ENCODE measurements at places on chromosomes 16 and 17.

GRCh38 chr16:27743963-27744362 lies 194.0 kb downstream of the KATNIP start:
- no peak for DNase-seq

DNA sequence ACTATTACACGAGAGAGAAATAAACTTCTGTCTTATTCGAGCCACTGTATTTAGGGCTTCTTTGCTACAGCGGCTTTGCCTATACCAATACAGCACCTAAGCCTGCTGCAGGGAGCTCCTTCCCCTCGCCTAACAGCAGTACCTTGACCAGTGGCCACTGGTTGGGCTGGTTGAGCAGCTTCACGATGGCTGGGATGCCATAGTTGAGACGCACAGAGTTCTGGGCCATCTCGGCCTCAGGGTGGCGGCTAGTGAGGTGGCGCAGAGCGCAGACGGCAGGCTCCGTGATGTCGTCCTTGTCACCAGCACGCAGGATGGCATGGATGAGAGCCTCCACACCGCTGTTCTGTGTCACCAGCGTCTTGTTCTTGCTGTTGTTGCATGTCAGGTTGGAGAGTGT lies 23.7 kb downstream of the JUP start:
- no peak for DNase-seq

DNA sequence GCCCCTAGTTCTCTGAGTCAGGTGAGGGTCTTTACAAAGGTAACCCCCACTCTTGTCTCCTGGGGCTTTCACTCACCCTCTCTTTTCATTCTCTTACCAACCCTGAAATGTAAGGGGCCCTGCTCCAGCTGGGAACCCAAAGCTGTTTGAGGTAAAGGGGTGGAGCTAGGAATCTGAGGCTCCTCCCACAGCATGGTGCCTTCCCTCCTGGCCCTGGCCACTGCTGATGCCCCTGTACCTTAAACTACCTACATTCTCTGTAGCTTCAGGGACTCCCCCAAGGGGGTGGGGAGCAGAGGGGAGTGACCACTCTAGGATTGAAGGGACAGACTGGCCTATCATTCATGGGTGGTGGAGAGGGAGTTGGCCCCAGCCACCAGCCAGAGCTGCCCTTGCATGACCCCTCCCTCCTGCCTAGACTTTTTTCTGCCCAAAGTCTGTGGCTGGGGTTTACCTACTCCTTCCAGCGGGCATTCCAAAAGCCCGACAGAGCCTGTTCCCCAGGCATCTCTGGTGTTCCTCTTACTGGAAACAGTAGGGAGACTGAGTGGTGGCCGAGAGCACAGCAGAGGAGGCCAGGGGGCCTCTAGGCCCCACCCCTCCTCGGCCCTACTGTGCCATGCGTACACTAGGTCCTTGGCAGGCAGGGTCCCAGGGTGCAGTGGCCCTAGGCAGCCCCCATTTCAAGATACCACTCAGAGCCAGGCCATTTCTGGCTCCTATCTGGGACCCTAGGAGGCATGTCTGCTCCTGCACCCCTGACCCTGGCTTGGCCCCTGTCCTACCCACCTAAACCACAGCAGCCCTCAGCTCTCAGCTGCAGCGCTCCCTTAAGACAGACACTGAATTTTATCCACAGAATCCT lies 9.5 kb downstream of the DOK4 start:
- no peak for DNase-seq

- no peak for DNase-seq
These were observed 66.7 kb upstream of the TANC2 start for GRCh38 chr17:62899361-62899760.

- peak; percentile 93 for DNase-seq
These were observed 35.0 kb downstream of the ZCCHC14 start for GRCh38 chr16:87457709-87458423.

GRCh38 chr16:85627526-85628264 lies 14.6 kb downstream of the GSE1 start:
- DNase-seq: no peak
